ENCODE measurements at places on chromosomes 6 and 20.

- DNase-seq = no peak
Measured at GRCh38 chr20:15482525-15482924, 1090.7 kb downstream of the KIF16B start.

GRCh38 chr6:41256383-41256782 is 28.2 kb downstream of the TREML4 start:
- no peak for DNase-seq

- no peak for DNase-seq
Measured at GRCh38 chr6:163199371-163199770, 215.1 kb upstream of the QKI start.

DNA sequence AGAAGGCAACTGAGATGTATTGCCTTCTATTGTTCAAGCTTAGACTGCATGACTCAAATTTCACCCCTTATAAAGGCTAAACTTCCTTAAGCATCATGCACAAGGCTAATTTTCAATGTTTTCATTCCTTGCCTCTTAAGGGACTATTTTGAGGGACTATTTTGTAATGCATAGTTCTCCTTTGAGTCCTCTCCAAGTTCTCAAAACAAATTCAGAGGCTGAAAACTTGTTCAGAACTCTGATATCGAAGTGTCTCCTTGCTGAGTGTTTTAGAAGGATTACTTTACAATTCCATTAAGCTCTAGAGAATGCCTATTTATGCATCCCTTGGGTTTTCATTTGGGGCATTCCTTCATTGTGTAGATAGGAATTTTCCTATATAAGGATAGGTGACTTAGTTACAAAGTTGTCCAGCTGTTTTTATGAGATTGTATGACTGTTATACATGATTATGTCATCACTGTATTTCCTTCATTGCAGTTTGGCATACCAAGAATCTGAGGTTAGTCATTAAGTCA is 41.7 kb downstream of the COL19A1 start:
- no peak for DNase-seq

GRCh38 chr20:62453186-62453808 is 22.5 kb downstream of the GATA5 start:
- no peak for DNase-seq

DNA sequence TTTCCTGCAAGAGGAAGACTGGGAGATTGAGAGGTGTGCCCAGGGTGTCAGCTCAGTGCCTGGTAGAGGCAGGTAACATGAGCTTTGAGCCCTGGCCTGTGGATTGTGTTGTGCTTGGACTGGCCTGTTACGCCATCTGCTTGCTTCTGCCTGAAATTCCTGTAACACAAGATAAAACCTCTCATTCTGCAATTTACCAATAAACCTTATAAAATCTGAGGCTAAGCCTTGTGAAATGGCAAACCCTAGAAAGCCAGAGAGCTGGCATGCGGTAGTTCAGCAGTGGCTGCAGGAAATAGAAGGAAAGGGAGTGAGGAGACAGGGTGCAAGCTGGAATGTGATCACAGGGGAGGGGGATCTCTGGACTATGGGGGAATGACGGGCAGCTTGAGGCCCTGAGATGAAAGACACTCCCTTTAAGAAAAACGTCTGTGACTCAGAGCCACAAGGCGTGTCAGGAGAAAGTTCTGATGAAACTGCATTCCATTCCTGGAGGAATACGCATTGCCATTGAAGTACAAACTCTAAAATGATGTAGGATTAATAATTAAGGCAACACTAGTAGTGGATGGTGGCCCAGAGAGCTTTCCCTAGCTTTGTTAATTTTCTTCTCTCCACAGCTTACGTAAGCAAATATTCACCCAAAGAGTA is 26.3 kb upstream of the TFAP2A start:
- no peak for DNase-seq

DNA sequence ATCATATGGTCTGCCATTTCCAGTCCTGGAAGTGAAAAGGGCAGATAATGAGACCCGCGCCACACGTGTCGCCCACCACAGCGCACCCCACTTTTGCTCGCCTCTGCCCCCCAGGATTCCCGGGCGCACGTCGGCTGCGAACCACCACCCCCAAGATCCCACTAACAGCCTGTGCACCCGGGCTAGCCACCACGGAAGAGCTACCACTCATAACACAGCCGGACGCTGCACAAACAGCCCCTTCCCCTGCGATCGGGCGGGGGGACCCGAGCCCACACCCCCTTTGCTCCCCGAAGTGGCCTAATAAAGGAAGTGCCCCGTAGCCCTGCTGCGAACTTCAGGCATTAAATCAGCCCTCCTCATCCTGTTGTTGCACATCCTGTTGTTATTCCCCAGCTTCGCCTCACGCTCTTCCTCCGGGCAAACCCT is 506 bp downstream of the CITED2 start:
- no peak for DNase-seq

DNA sequence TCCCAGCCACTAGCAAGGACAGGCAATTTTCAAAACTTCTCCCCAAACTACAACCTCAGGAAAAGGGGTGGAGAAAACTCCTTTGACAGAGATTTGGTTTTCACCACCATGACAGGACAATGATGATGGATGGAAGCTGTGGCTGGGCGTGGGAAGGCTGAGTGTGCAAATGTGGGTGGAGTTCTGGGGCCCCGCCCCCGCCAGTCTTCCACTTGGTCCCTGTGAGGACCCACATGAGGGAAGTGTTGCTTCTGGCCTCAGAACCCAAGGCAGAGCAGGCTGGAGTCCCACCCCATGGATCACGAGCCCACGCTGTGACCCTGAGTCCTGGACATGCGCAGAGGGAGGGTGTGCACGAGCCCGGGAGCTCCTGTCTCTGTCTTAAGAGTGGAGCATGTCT is 21.5 kb upstream of the MRGBP start:
- peak; percentile 76 for DNase-seq

DNA sequence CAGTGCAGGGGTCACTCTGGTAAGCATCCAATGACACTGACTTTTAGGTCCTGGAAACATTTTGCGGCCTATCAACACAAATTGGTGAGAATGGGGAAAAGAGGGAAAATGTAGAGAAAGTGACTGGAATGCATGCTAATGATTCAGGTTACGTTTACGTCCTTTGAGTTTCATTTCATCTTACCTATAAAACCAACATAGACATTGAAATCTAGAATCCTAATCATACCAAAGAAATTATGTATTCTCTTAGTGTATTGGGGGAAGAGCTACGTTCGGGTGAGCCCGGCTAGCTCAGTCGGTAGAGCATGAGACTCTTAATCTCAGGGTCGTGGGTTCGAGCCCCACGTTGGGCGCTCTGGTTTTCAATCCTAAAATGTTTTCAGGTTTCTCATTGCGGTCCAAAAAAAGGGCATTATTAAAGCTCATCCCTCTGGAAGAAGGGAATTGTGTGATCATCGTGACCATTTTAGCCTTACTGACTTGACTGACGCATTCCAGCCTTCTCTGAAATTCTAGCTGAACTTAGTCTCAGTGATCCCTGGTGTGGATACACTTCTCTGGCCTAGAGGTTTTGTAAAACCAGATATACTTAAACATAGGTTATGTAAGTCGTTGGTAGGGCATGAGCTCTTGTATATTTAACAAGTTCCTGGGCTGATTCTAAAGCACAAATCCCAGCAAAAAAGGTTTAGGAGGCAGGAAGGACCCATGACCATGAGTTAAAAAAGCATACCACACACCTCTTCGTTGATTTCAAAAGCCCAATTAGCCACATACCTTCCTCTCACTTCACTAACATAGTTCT is 18.3 kb downstream of the HMGN4 start:
- peak; percentile 85 for DNase-seq

- no peak for DNase-seq
Measured at GRCh38 chr6:31113861-31114540, 599 bp upstream of the PSORS1C1 start.

- DNase-seq = no peak
Measured at GRCh38 chr6:97097068-97098047, 172.8 kb downstream of the KLHL32 start.

- no peak for DNase-seq
Measured at GRCh38 chr6:111477481-111477938, 5.5 kb downstream of the REV3L start.

DNA sequence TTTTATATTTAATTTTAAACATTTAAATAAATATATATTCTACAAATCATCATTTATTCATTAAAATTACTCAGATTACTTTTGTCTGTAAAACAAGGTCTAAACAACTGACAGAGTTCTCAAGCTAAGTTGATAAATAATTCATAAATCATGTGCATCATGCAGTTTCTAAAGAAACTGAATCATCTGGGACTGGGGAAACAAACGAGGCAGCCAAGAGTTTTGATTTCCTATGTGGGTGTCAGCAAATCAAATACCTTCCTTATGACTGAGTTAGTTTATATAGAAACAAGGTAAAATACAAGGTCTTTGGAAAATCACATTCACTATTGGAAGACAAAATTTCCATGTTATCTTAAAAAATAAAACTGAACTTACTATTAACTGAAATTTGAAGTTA is 149.9 kb upstream of the BEND6 start:
- DNase-seq = no peak

- no peak for DNase-seq
Measured at GRCh38 chr6:43559328-43559727, 16.5 kb downstream of the XPO5 start.

DNA sequence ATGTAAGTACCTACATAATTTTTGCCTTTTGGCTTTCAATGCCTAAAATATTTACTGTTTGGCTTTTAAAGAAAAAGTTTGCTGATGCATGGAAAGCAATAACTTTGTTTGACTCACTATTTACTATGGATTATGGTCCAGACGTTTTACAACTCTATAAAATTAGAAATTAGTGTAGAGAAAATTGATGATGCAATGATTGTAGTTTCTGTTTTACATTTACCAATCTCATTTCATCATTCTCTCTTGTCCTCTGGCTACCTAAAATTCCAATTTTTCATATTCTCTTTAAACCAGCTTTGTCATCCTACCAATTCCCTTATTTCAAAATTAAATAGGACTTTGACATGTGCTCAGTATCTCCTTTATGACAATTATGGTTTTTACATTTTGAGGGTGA is 131.0 kb downstream of the IMPG1 start:
- no peak for DNase-seq

DNA sequence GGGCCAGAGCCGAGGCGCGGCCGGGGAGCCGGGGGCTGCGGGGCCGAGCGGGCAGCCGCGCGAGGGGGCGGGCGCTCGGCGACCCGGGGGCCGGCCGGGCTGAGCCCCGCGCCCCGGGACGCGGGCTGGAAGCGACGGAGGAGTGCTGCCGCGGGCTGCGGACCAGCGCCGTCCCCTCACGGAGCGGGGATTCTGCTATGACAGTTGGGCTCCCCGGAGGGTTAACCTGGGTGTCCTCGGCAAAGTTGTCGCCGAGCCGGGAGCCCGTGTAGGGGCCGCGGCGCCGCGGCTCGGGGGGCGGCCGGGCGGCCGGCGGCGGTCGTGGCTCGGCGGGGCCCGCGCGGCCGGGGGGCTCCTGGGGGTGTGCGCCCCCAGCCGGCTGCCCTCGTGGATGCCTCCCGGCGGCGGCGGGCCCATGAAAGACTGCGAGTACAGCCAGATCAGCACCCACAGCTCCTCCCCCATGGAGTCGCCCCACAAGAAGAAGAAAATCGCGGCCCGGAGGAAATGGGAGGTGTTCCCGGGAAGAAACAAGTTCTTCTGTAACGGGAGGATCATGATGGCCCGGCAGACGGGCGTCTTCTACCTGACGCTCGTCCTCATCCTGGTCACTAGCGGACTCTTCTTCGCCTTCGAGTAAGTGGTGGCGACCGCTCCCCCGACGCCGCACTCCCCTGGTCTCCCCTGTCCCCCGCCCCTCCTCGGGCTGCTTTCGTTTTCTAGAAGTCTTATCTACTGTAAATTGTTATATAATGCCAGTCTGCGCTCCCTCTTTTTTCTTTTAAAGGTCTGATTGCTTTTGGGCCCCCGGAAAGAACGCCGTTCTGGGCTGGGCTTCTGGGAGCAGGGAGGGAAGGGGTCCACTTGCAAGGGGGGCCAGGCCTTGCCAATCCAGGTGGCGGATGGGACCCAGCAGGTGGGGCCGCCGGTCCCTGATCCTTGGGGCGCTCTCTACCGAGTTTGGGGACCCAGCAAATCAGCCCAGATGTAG is 936 bp downstream of the ZDHHC14 start:
- DNase-seq = peak; percentile 69

DNA sequence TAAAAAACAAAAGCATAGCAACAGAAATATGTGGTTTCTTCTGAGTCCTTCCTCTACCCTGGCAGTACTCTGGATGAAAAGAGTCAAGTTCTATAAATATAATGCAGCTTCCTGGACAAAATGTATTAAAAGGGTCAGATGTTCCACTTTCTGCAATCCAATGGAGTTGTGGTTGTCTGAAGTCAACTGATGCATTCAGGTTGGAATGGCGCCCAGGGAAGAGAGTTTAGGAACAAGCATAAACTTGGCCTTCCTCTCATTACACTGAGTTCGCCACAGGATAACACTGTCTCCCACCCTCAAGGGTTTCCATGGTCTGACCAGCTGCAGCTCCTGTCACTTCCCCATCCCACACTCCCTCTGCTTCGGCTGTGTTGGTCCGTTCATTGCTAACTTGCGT is 66.4 kb downstream of the PLEKHG1 start:
- DNase-seq = no peak

GRCh38 chr6:128515550-128516513 is 4.6 kb downstream of the PTPRK start:
- no peak for DNase-seq

DNA sequence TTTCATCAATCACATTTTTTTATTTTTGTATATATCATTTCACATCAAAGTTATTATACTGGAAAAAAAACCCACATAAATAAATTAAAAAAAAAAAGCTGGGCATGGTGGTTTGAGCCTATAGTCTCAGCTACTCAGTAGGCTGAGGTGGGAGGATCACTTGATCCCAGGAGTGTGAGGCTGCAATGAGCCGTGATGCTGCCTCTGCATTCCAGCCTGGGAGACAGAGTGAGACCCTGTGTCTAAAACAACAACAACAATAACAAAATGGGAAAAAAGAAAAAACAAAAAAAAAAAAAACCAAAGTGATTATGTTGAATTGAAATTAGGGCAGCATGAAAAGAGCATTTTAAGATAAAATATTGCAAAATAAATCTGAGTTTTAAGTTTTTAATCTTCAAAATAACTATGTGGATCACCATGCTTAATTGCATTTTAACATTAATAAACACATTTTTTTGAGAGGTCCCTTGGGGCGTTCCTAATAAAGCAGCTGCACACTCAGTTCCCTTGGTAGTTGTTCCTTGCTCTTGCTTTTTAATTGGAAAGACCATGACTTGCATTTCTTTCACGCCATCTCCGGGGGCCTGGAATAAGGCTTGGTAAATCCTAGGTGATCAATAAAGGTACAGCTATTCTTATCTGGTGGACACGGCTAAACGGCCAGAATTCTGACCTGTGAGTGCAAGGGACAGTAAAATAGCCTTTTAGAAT is 15.1 kb downstream of the NOX3 start:
- no peak for DNase-seq

GRCh38 chr6:11632795-11633511 is 95.4 kb downstream of the TMEM170B start:
- DNase-seq = no peak
